HT1080 (cell line): ENCODE measurements at places on chromosomes 12 and 14. TPM values are rescaled to one million over a fixed set of nuclear protein-coding genes. Genes with fewer than 3 reads are reported as not detected.
A peak's percentile ranks its signal among the peaks of the same experiment; 100 is the strongest.

GRCh38 chr14:77043177-77043983 is 14.9 kb upstream of the IRF2BPL start:
- DNase-seq: peak; percentile 93

DNA sequence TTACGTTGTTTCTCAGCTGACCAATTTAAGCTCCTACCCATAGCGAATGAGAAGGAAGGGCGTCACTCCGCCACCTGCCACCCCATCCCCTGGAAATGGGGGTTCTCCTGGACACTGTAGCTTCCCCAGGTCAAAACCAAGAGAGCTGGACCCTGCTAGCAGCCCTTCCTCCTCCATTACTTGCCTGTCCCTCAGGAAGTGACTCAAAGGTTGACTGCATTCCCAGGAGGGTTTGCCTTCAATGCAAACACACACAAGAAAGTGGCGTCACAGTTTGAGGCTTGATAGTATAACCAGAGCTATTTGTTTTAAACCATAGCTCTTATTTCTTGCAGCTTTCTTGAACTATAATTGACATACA is 79.1 kb downstream of the KCNK13 start:
- peak; percentile 88 for DNase-seq

GRCh38 chr14:40119321-40119720 is 687.1 kb upstream of the FBXO33 start:
- DNase-seq: no peak

GRCh38 chr14:22844221-22845102 is 8.1 kb downstream of the MMP14 start:
- no peak for DNase-seq

GRCh38 chr12:52257074-52257551 is 17.3 kb upstream of the KRT86 start:
- DNase-seq: no peak

DNA sequence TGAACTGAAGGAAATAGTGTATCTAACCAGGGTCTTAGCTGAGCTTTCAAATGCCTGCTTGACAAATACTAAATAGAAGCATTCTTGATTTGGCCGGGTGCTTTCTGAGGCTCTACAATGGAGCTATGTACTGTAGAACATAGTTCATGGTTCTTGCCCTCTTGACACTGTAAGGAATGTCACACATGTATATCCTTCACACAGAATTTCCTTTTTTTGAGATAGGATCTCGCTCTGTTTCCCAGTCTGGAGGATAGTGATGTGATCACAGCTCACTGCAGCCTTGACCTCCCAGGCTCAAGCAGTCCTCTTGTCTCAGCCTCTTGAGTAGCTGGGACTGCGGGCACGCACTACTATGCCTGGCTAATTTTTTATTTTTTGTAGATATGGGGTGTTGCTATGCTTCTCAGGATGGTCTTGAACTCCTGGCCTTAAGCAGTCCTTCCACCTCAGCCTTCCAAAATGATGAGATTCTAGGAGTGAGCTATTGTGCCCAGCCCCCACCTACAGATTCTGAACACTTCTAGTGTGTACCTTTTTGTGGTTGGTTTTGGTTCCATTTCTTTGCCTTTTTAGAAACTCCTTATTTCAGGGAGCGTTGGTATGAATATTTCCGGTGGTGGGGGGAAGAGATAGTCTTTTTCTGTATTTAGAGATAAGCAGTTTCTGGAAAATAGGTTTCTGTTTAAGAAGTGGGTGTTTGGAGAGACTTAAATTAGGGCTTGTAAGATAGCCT is 4.2 kb downstream of the MLXIP start:
- no peak for DNase-seq

- no peak for DNase-seq
Observed at GRCh38 chr14:74638066-74638465, 26.0 kb upstream of the LTBP2 start.

DNA sequence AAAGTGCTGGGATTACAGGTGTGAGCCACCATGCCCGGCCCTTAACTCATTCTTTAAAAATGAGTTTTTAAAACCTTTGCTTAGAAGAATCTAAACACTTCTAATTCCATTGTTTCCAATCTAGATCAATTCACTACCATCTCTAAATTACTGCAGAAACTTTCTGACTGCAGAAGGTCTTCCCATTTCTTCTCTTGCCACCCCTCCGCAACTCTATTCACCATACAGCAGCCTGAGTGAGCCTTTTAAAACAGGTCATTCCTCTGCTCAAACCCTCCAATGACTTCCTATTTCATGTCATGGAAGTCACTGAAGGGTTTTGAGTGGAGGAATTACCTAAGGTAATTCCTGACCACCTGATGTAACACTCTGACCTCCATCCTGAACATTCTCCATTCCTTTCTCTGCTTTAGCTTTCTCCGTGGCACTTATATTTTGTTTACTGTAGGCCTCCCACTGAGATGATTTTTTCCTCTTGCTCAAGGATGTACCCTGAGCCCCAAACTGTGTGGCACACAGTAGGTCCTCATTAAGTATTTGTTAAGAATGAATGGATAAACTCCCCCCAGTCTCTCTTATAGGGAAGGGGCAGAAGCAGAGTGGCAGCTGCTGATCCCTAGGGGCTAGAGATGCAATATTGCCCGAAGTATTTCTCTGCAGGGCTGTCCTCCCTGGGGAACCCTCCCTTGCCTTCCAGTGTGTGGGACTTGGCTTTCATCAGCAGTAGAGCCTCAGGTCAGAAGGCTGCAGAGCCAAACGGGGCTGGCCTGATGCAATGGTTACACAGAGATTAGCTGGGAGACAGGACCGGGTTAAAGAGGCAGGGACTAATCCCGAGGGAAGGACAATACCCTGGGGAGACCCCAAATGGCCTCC is 1.2 kb downstream of the DDIT3 start:
- DNase-seq: no peak

GRCh38 chr12:1692895-1693610 is 2.2 kb downstream of the ADIPOR2 start:
- no peak for DNase-seq

DNA sequence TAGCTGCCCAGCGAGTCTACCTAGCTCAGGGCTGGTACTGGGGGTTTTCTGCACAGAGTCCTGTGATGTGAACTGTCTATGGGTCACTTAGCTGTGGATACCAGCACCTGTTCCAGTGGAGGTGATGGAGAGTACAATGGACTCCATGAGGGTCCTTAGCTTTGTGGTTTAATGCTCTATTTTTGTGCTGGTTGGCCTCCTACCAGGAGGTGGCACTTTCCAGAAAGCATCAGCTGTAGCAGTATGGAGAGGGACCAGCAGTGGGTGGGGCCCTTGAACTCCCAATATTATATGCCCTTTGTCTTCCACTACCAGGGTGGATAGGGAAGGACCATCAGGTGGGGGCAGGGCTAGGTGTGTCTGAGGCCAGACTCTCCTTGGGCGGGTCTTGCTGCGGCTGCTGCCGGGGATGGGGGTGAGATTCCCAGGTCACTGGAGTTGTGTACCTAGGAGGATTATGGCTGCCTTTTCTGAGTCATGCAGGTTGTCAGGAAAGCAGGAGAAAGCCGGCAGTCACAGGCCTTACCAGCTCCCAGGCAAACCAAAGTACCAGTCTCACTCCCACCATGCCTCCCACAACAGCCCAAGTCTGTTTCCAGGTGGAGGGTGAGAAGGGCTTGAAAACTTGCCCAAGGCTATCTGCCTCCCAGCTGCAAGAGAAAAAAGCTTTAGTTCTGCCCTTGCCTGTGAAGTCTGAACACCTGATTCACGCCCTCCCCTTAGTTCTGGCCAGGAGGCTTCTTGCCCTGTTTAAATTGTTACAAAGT is 163.0 kb upstream of the NUDT4 start:
- no peak for DNase-seq

Gene ADAM20
- total RNA-seq: 0.03 and 0.13 TPM in 2 replicates

Gene RPL10L
- not detected in 2 replicates for total RNA-seq

Gene USP44
- total RNA-seq: not detected in 2 replicates

Gene NUBPL
- 7.1 and 9.9 TPM in 2 replicates for total RNA-seq

Gene KRT79
- total RNA-seq: 0.45 and 1.0 TPM in 2 replicates

Gene CNTN1
- 0.08 and 0.20 TPM in 2 replicates for total RNA-seq
